ENCODE measurements at places on chromosomes 11 and 22. TPM values are rescaled to one million over a fixed set of nuclear protein-coding genes. Genes with fewer than 3 reads are reported as not detected.

DNA sequence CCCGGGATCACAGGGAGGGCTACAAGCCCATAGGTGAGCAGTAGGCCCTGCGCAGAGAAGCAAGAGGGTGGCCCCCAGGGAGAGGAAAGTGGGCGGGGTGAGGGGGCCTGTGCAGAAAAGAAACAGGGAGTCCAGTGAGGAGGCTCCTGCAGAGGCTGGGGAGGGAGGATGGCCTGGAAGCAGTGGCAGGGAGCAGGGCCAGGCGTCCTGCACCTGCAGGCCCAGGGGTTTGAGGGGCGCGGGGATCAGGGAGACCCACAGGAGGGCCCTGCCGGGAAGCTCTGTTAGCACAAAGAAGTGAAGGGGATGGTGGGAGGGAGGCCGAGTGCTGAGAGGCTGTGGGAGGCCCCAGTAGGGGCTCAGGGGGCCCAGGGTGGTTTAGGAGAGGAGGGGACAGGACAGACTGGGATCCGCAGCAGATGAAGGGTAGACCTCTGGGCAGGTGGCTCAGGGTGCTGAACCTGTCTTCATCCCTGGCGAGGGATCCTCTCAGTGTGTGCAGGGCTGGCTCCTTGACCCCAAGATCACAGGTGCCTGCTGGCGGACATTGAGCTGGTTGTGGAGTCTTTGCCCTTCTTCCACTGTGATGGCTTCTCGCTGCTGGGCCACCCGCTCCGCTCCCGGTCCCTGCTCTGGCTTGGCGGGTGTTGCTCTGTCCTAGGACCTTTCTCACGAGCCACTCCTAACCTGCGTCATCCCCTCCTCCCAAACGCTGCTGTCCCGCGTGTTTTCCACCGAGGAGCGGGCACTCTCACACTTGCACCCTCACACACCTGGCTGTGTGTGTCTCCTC is 31.8 kb upstream of the CELSR1 start:
- DNase-seq = no peak

- DNase-seq = no peak
Observed at GRCh38 chr11:64409278-64409677, 50.3 kb downstream of the RPS6KA4 start.

- no peak for DNase-seq
Observed at GRCh38 chr11:75150879-75151278, at the start of gene SLCO2B1. SLCO2B1 (plus strand) TSS chr11:75151107; CDS start chr11:75151382, 275 bp downstream.

DNA sequence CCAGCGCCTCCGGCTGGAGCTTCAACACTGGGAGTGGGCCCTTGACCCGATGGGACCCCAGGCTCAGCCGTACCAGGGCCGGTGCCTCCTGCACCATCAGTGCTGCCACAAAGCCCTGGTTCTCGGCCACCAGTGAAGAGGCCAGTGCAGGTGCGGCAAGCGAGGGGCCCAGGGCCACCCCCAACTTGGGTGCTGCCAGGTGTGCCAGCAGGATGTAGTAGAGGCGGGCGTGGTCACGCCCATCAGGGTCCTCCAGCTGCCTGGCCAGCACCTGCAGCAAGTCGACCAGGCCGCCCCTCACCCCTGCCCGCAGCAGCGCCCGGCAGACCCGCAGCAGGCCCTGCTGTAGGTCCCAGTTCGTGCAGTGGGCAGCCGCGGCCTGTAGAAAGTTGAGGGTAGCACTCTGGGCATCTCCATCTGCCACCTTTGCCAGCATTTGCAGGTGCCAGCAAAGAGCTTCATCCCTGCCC is 2.3 kb downstream of the AP5B1 start:
- DNase-seq = no peak

DNA sequence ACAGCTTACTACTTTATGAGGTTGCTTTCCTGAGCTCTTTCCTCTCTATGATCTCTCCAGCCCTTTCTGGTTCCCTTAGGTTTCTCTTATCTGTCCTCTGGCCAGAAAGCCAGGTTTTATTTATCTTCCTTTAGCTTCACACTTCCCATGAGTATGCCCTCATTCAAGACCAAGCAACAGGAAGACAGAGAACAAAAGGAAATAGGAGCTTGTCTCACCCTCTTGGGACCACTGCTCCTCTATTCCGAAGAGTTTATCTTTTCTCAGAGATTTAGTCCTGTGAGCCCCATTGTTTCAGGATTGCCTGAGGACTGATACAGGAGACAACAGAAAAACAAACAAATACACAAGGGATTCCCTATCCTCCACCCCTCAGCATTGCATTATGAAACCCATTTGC is 62.4 kb upstream of the CCDC179 start:
- no peak for DNase-seq

- DNase-seq = no peak
Observed at GRCh38 chr11:124778281-124778680, 16.2 kb upstream of the ESAM start.

DNA sequence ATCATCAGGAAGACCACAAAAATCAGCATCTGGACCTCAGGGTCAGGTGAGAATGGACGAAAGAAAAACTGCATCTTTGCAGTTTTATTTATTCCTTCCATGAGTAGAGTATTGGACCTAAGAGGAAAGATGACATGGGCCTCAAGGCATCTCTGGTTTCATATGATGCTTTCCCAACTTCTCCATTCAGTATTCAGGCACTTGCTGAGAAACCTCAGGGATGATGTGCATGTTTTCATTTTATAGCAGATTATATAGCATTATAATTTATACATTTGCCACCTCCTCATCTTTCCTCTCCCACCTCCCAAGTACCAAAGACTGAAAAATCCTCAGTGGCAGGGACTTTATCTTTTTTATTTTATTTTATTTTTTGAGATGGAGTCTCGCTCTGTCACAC is at the start of gene OR10V1:
TSS of gene OR10V1 (minus strand) at position 101 of the 400 bp plus-strand sequence. CDS start at position 101, 0 bp downstream.
- no peak for DNase-seq

- no peak for DNase-seq
Observed at GRCh38 chr11:47991894-47992293, 11.5 kb downstream of the PTPRJ start.

DNA sequence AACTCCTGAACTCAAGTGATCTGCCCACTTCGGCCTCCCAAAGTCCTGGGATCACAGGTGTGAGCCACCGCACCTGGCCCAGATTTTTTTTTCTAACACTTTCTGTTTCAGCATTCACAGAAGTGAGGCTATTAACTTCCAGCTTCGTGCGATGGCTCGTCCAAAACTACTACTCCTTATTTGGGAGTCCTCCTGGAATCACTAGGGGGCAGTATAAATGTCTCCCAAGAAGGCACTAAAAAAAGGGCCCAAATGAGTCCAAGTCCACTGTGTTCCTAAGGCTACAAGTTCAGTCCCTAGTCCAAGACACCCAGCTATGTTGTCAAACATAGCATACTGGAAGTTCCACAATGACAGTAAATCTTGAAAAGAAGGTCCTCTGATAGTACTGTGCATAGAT is 63.2 kb upstream of the BIRC3 start:
- no peak for DNase-seq

DNA sequence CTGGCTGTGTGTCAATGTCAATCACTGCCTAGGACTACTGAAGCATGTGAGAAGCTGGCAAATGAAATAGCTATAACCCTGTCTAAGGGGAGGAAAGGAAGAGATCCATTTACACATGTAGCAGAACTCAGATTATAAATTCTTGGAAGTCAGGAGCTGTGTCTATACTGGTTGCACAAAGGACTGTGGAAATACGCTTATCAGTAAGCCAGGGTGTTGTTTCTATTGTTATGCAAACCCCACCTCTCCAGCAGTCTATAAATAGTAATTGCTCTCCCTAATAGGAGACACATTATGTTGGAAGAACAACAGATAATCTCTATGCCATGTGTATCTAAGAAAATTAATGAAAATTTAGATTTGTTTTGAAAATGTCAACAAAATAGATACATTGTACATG is 693.4 kb upstream of the CCDC90B start:
- DNase-seq = no peak

- no peak for DNase-seq
Observed at GRCh38 chr11:8766043-8766987, 83.7 kb downstream of the RPL27A start.

DNA sequence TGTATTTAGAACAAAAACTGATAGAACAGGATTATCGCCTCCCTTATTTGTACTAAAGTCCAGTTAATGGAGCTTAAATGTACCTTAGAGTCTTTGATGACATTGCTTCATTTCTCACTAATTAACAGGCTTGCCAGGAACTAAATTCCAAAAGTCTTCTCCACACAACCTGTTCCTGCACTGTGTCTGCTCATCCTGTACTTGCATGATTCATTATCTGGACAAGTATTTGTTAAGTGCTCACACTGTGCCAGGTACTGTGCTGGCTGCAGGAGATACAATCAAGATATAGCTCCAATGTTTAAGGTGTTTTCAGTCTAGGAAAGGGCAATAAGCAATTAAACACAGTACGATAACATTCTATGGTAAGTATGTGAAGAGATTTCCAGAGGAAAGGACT is 485.9 kb upstream of the TENM4 start:
- DNase-seq = no peak

- no peak for DNase-seq
Observed at GRCh38 chr11:69894181-69894611, 75.0 kb upstream of the FGF3 start.

DNA sequence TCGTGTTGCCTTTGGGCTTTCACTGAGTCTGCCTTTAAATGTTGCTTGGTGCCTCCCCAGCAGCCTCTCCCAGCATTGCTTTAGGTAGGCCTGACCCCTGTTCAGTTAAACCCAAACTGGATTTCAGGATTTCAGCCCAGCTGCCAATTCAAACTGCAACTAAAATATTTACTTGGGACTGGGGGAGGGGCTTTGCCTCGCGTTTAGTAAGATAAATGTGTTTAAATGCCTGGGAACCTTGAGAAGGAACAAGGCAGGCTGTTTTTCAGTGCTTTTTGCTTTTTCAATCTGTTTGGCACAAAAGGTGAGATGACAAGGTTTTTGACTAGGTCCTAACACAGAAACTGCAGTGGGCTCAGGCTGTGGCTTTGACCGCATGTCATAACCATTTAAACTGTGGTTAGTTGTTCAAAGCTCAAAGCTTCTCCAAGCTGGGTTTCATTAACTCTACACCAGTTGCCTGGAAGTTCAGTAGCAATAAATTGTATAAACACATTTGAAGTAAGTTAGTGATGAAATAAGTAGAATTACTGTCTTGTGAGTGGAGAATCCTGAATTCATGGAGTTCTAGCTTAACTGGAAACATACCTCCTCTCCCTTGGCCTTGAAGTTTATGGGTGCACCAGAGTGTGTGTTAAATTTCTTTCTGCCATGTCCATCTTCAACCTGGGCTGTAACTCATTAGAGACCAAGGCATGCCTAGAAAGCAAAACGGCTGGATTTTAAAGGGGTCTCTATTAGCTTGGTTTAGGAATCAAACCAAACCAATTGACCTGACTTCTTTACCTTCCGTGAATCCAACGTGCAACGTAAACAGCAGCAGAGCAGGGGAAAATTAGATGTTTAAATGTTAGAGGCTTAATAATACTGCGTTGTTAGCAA is 3.6 kb downstream of the PKNOX2 start:
- no peak for DNase-seq

Gene NXPE4
- not detected for total RNA-seq

Gene HTATIP2
- 52.8 TPM for total RNA-seq

Gene SYT7
- total RNA-seq = 0.18 TPM

Gene OR5P2
- total RNA-seq = not detected

Gene FXYD2
- total RNA-seq = 0.13 TPM

Gene CALCB
- total RNA-seq = 0.07 TPM

Gene MUS81
- 50.7 TPM for total RNA-seq

Gene TBC1D22A
- 16.0 TPM for total RNA-seq

Gene INTS4
- total RNA-seq = 30.5 TPM

Gene SEZ6L
- not detected for total RNA-seq
